ENCODE measurements at places on chromosomes 4 and X.

- DNase-seq, result no peak
Measured at GRCh38 chr4:86060341-86060740, 299.5 kb downstream of the MAPK10 start.

DNA sequence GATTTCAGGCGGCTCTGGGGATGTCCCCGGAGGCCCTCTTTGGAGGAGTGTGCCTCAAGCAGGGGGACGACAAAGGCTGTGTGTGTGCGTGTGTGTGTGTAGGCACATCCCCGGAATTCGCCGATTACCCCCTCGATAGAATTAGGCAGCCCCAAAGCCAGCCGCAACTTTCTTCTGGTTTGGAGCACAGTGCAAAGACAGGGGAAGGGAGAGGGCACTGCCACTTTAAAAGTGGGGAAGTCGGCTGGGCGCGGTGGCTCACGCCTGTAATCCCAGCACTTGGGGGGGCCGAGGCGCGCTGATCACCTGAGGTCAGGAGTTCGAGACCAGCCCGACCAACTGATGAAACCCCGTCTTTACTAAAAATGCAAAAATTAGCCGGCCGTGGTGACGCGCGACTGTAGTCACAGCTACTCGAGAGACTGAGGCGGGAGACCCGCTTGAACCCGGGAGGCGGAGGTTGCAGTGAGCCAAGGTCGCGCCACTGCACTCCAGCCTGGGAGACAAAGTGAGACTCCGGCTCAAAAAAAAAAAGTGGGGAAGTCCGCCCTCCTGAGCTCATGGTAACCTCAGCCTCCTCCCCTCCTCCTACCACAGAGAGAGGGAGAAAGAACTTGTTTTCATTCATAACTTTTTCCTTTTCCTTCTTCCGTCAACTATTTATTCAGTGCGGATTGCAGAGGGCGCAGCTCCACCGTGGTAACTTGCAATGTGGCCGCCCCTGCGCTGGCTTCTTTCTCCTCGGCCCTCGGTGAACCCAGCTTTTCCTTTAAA is 2.4 kb downstream of the SPRY1 start:
- no peak for DNase-seq

DNA sequence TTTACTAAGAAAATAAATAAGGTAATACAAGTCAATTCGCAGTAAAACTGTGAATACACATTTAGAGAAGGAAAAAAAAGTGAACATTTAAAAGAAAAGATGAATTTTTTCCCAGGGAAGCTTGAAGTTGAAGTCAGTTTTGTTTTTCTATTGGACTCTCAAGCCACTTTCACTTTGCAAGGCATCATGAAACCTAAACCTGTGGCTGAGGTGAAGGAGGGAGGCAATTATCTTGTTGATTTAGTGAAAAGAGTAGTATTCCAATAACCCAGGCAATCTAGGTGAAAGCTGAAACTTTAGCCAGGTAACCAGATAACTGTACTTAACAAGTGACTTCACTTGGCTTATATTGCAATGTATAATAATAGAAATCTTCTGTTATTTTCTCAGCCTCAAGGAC is 138.6 kb downstream of the HDX start:
- DNase-seq, result no peak

GRCh38 chrX:103535206-103535605 is 15.9 kb upstream of the RAB40A start:
- DNase-seq, result no peak

GRCh38 chr4:72951147-72951546 is 118.4 kb downstream of the COX18 start:
- DNase-seq, result no peak

- DNase-seq, result no peak
Measured at GRCh38 chrX:117834076-117834475, 282.5 kb downstream of the KLHL13 start.

- DNase-seq, result no peak
Measured at GRCh38 chr4:150382028-150382427, 199.9 kb upstream of the MAB21L2 start.

DNA sequence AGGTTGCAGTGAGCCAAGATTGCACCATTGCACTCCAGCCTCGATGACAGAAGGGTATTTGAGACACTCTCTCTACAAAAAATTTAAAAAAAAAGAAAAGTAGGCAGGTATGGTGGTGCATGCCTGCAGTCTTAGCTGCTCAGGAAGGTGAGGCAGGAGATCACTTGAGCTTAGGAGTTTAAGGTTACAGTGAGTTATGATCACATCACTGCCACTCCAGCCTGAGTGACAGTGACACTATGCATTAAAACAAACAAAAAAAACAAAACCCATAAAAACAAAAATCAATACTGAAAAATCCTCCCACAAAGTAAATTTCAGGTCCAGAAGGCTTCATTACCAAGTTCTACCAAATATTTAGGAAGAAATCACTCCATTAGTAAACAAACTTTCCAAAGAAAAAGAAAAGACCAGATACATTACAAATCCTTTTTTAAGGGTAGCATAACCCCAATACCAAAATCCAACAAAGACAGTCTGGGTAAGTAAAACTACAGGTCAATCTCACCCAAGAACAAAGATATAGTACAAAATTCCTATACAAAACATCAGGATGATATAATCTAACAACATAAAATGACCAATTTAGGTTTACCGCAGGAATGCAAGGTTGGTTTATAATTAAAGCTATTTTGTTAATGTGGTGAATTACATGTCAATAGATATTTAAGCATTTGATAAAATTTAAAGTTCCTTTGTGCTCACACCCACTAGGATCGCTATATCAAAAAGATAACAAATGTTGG is 11.7 kb downstream of the NELFA start:
- no peak for DNase-seq

GRCh38 chrX:404656-405055 is 17.9 kb upstream of the PPP2R3B start:
- no peak for DNase-seq

DNA sequence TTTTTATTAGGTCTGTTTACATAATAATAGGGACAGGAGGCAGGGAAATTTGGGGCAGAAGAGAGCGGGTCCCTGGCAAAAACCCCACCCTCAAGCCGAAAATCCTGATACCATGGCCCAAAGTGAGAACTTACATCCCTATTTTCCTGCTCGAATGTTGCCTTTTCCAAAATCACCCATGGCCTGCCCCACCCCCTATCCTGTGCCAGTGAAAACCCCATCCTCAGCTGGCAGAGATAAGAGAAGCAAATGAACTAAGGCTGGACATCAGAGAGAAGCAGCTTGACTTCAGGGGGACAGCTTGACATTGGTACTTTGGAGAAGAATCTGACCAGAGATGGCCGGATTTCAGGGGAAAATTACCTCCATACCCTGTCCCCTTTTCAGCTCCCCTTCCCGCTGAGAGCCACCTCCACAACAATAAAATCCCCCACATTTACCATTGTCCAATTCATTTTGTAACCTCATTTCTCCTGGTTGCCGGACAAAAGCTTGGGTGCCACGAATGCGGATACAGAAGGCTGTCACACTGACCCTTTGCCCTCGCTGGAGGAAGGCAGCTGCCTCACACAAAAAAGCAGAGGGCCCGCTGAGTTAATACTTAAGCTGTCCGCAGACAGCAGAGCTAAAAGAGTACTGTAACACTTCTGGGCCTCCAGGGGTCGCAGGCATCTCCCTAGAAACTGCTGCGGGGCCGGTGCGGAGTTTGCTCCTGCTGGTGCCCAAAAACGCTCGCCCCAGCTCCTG is 196.2 kb downstream of the SNCA start:
- DNase-seq, result peak; percentile 18

GRCh38 chr4:129804461-129804981 is 708.6 kb downstream of the C4orf33 start:
- DNase-seq, result no peak

DNA sequence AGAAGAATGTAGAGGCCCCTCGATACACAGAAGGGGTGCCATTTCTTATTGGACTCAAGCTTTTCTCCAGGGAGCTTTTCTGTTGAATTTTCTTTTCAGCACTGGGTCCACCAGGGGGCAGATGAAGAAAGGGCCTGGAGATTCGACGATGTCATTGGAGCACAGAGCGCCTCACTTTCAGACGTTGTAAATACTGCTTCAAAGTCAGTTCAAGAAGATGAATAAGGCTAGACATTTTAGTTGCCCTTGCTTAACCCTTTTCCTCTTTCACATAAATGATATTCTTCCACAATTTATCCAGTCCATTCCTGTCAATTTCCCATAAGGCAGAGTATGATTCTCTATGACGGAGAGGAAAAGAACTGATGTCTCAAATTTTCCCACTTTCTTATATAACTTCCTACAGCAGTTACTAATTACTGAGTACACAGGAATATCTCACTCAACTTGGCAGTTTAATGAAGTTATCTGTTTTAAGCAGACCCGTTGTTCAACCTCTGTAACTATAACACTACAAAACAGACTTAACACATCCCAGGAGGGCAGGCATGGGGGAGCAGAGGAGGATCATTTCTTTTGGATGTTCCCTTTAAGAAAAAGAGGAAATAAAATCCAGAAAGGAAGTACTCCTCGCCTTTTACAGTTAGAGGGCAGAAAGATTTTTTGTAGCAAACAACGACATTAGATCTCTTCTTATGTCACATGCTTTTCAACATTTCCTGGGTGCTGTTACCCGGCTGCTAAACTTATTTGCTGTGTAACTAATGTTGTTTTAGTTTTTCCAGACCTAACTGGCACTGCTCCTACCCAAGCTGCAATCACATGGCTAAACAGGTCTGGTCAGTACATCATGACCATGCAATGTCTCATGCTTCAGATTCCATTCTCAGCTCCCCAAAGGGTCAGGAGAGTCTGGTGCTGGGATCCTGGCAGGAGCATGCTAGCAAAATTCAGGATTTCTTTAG is 12.2 kb upstream of the CENPU start:
- peak; percentile 63 for DNase-seq

DNA sequence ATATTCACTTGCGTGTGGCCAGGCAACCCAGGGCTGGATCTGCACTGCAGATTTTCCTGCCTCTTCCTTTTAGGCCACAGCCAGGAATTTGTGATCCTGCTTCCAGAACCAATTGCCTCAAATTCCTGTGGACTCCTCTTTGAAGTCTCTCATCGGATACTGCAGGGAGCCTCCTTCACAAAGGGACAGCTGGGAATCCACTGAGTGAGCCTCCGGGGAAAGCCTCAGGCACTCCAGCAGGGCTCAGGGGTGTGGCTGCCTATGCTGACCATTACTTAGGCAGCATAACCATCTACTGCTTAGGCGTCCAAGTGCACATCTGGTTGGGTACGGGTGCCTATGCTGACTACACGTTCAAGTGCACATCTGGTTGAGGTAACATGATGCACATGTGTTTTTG is 321.5 kb downstream of the NLGN4X start:
- no peak for DNase-seq

DNA sequence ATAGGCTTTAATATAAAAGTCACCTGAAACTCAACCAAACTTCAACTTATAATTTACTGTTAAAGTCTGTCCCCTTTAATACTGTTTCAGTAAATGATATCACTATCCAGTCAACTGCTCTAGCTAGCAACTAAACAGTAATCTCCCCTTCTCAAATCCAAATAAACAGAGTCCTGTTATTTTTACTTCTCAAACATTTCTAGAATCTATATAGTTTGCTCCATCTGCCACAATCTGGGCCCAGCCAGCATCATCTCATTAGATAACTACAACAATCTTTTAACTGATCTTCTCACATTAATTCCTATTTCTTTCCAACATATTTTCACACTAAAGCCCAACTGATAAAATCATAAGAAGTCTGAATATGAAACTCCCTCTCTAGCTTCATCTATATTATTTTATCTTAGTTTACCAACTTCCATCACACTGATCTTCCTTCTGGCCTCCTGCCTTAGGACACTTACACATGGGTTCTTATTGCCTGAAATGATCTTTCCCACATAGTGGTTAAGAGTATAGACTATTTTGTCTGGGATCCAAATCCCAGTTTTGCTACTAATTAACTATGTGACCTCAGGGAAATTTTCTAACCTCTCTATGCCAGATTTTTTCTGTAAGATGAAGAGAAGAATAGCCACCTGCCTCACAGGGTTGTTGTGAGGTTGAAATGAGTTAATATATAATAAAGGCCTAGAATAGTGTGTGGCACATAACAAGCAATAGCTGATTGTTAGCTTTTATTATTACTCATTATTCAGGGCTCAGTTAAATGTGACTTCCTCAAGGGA is 18.6 kb downstream of the TBCK start:
- DNase-seq, result no peak

- no peak for DNase-seq
Measured at GRCh38 chr4:102350634-102351033, 5.4 kb upstream of the SLC39A8 start.

DNA sequence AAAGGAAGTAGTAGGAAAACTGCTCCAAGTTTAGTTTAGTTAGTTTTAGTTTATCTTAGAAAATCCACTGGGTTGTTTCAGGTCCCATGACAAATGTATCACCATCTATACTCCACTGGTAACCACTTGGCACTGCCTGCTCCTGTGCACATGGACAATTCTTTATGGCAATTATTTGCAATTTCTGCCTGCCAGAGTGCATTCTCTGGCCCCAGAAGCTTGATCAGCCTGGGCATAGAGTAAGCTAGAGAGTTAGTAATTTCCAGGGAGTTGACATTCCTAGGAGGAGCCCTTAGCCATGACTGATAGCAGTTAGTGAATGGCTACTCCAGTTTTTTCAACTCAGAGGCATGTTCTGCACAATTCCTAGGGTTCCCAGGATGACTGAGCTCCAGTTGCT is 203.2 kb upstream of the FGF13 start:
- no peak for DNase-seq

GRCh38 chr4:31089815-31090214 is 369.6 kb downstream of the PCDH7 start:
- no peak for DNase-seq

- no peak for DNase-seq
Measured at GRCh38 chr4:48131736-48132135, 2.3 kb downstream of the TXK start.

- no peak for DNase-seq
Measured at GRCh38 chrX:51459125-51459524, 37.3 kb downstream of the NUDT11 start.

DNA sequence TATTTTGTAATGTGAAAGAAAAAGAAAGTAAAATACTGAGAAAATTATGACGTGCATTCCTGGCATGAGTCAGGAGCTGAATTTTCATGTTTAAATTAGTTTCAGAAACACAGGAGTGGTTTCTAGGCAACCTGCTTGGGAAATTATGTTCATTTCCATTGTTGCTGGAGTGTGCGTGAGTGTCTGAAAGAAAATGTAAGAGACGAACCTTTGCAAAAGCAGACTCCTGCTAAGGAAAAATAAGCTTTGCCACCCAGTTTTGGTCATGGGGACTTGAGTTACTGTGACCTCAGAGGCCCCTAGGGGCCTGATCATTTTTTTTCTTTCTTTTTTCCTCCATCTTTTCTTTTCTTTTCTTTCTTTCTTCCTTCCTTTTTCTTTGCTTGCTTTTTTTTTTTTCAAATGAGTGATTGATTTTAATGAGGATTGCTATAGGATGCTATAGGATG is 18.8 kb upstream of the CHRNA9 start:
- peak; percentile 78 for DNase-seq

DNA sequence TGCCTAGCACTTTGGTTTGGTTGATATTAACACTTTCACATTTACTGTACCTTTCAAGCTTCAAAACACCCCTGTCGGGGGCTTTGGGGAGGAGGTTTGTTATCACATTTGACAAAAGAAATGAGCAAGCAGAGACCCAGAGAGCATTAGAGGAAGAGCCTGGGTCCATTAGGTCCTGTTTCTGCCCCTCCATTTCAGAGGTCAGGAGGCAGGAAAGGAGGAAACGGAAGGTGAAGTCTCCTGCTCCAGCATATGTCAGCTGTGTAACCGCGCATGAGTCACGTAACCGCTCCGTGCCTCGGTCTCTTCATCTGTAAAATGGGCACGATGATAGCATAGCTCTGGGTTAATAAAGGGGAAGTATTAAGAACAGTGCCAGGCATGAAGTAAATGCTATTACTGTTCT is 201.9 kb upstream of the BCOR start:
- DNase-seq, result no peak

Data from fibroblast of skin of left biceps (primary cell).